ENCODE measurements at places on chromosomes 5 and 9.

DNA sequence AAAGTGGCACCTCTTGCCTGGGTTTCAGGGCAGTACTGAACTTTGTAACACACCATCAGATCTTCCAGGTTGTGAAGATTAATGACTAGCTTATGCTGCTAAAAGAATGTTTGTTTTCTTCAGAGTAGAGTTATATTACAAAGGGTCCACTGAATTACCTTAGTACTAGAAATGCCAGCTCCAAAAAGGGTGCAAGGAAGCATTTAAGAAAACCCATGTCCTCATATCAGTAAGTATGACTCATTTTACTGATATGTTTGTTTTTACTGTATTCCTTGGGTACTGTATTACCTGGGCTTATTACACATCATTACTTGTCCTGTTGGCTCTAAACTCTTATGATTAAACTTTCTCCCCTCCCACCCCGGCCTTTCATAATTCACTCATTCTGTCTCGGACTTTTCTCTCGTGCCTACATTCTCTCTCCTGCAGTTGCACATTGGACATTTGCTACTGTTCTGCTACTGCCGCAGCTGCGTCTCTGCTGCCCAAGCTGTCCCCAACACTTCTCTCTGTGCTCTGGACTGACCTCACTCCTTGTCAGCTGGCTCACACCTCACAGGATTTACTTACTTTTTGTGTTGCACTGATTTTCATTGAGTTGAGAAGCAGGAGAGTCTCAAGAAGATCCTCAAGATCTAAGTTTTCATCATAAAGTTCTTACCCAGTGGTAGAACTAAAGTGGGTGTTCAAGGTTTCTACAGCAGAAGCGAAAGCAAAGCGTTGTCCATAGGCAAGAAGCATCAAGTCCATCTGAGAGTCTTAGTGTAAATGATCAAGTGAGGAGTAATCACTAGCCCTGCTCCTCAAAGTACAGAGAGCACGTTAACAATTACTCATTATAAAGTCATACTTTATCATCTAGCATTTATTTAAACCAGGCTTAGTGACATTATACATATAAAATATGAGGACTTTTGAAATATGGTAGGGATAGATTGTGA lies 53.2 kb upstream of the C9orf72 start:
- no peak for DNase-seq

DNA sequence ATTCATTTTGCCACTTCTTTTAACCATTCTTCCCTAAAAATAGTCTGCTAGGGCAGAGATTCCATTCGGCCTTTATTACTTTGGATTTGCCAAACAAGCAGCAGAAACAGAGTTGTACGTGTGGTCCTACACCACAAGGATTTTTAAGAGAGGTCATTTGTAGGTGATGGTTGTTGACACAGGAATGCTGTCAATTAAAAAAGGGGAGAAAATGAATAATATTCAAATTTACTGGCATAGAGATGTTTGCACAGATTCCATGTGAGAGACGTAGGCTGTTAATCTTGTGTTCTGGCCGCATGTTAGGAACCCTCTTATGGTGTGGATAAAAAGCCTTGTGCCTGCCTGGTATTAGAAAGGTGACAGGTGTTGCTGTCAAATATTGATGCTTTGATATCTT lies 34.9 kb downstream of the TRIO start:
- DNase-seq, result no peak

DNA sequence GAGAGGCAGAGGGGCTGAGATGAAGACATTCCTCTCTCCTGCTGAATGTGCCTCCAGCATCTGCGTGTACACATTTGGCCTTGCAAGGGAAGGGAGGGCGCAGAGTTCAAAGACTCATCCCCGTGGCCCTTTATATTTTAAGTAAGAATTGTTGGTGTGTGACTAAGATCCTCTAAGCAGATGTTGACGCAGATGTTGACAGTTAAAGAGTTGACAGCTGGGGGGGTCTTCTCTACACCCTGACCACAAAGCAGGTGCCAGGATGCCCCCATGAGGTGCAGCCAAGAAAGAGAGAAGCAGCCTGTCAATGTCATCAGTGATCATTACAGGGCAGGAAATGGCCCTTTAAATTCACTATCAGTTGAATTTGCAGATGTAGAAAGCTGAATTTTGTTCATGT lies 262.9 kb downstream of the IRX1 start:
- no peak for DNase-seq

GRCh38 chr9:136372561-136373299 lies 739 bp downstream of the CARD9 start:
- no peak for DNase-seq

DNA sequence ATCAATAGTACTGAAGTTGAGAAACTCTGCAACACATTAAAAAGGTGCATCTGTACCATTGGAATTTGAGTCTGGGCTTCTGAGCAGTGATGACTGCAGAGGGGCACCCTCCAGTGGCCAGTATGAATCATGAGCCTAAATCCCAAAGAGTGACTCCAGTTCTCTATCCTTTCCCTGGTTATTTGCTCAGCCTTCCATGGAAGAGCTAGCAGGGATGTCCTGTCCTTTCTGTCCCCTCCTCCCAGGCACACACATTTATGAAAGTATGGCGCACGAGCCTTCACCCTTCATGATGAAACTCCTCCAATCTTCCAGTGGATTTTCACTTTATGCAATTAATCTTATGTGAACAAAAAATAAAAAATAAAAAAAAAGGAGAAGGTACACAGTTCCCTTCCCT lies 81.0 kb downstream of the ESM1 start:
- DNase-seq, result no peak

DNA sequence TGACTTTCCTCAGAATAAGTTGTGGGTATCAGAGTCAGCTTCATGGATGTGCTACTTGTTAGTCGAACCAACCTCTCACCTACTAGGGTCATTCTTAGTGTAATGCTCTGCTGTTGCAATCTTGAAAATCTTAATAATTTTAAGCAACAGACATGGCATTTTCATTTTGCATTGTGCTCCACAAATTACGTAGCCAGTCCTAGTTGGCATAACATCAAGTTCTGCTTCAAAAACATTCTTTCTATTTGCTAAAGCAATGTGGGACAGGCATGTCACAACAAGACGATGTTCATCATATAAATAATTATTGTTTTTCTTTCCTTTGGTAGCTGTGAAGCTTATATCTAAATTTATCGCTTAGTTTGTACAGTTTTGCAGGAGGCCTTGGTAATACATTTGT lies 39.3 kb upstream of the CDH12 start:
- DNase-seq, result no peak

- DNase-seq, result no peak
These were observed 277.9 kb upstream of the WWC1 start for GRCh38 chr5:168013546-168013945.
